Breast epithelium (tissue), 4 donors: ENCODE measurements at places on chromosomes 3 and 15.

- DNase-seq: no peak
Observed at GRCh38 chr3:55164876-55165275, 237.0 kb upstream of the LRTM1 start.

GRCh38 chr15:73892446-73893226 is 19.3 kb downstream of the TBC1D21 start:
- DNase-seq: no peak

- no peak for DNase-seq
Observed at GRCh38 chr15:64373360-64373759, 7.9 kb downstream of the PCLAF start.

- DNase-seq: no peak
Observed at GRCh38 chr3:100993309-100993708, at the start of gene ABI3BP. Gene ABI3BP (minus strand): TSS chr3:100993421. CDS start chr3:100993384, 37 bp downstream.

GRCh38 chr15:76309601-76310330 is 1.5 kb downstream of the ETFA start:
- no peak for DNase-seq

DNA sequence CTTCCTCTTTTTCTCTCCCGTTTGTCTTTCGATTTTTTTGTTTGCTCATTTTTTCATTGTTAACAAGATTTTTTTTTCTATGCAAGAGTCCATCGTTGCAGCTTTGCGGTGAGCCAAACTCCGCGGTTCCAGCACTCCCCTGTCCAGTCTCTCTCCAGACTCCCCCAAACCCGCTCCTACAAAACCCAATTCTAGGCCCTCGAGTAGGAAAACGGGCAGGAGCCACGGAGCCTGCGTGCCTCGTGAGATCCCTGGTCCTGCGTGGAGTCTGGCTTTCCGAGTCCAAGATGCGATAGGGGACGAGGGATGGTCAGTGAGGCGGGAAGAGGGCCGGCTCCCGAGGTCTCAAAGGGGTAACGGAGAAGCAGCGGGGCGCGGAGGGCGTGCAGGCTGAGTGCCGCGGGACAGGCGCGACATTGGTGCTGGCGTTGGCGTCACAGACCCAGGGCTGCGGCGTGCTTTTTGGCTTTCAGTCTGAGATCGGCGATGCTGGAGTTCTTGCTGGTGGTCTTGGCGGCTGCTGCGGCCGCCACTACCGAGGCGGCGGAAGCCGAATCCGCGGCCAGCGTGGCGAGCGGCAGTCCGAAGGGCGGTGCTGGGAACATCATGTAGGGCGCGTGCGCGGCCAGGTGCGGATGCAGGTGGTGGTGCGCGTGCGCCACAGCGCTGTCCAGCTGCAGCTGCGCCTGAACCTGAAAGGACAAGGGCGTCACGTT is 8.5 kb downstream of the SHOX2 start:
- peak; percentile 68 for DNase-seq

- peak; percentile 64 for DNase-seq
Observed at GRCh38 chr15:92541291-92542200, 114.0 kb downstream of the FAM174B start.

- peak; percentile 81 for DNase-seq
Observed at GRCh38 chr3:5022966-5023776, 43.9 kb downstream of the BHLHE40 start.

DNA sequence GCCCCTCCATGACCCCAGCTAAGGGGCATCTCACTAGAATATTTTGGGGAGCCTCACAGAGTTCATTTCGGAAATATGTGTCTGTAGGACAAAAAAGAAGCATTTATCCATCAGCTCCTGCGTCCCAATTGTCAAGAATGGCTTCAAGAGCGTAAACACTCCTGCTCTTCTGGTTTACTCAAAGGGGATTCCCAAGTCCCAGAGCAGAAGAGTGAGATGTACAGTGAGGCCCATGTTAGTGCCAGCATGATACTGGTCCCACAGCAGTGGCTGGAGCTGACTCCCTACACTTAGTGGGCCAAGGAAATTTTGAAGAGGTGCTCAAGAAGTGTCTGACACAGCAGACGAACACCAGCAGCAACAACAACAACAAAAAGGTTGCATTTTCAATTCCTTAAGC is 34.9 kb upstream of the ARL8B start:
- no peak for DNase-seq
